D721Med (cell line): ENCODE measurements at places on chromosomes 3 and 15.

DNA sequence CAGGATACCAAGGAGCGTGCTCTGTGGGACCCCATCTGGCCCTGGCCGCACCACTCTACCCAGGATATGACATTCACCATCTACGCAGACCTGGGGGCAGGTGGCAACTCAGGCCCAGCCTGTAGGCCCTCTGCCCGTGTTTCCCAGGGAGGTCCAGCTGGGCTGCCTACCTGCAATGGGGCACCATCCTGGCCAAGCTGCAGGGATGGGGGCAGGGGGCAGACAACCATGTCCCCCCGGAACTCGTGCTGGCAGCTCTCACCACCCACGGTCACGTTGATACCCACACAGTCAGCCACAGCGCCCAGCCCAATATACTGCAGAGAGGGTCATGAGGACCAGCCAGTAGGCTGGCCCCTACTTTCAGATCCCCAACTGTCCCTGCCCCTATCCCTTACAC lies 7.9 kb downstream of the MST1R start:
- DNase-seq, result no peak

GRCh38 chr3:185713015-185713414 lies 111.8 kb downstream of the IGF2BP2 start:
- no peak for DNase-seq

DNA sequence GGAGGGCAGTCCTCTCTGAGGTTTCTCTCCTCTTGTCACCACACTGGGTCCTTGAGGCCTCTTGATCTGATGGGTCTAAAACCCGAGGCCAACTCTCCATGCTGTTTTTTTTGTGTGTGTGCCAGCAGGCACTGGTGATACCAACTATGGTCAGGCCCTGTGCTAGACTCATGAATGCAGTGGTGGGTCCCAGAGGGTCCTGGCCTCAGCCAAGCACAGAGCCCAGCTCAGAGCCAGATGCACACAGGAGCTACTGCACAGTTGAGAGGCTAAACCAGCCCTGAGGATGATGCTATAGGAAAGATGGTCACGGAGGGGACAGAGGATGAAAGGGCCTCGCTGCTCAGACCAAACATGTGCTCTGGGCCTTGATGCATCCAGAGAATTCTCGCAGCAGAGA lies 33.5 kb downstream of the RAB6B start:
- DNase-seq, result no peak

DNA sequence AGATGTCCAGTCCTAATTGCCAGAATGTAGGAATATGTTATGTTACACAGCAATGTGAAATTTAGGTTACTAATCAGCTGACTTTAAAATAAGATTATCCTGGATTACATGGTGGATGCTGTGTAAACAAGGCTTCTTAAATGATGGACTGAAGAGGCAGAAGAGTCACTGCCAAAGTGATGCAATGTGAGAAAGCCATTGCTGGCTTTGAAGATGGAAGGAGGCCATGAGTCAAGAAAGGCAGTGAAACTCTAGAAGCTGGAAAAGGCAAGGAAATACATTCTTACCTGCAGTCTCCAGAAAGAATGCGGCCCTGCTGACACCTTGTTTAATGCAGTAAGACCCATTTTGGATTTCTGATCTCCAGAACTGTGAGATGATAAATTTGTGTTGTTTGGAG lies 179.1 kb upstream of the ZPLD1 start:
- no peak for DNase-seq

- DNase-seq, result no peak
These were observed 92.1 kb upstream of the FXR1 start for GRCh38 chr3:180820400-180820799.

GRCh38 chr15:71752128-71752527 lies 58.2 kb upstream of the NR2E3 start:
- DNase-seq, result no peak

- no peak for DNase-seq
These were observed 45.1 kb downstream of the SCAP start for GRCh38 chr3:47430606-47431005.

DNA sequence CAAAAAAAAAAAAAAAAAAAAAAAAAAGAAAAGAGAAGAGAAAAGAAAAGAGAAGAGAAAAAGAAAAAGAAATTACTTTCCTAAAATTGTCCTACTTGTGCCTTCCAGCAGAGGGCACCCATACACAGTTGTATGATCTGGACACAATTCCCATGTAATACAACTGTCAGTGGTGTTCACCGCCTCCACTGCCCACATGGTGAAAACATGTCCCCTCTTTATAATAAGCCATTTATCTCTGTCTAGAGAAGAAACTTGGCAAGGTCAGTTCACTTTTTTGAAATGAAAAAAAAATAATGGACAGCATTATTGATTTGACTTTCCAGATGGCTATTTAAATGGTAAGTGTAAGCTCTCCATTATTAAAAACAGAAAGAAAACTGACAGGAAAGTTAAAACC lies 459.4 kb downstream of the GBE1 start:
- no peak for DNase-seq

DNA sequence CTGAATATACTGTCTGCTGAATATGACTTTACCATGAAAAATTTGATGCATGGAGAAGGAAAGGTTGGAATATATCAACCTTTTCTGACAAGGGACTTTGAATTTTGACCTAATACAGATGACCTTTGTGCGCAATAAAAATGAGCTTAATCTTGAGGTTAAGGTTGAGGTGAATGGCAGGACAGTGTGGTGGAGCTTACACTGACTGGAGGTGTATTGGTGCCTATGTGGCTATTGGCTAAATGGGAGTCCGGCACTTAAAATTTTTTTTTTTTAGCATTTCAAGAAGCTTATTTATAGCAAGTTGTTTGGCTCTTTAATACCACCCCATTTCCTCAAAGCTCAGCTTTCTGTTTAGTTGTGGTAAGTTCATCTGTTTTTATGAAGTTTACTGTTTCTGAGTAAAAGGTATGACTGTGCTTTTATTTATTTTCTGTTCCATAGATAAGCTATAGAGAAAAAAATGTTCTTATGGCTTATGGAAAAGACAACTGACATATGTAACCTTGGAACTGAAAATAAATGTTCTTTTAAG lies 15.2 kb downstream of the CDIN1 start:
- DNase-seq, result no peak
